Femur (tissue), 1 donor: ENCODE measurements at places on chromosomes 11 and 22.

GRCh38 chr22:46355369-46355995 lies 20.0 kb downstream of the TRMU start:
- DNase-seq, result peak; percentile 79

DNA sequence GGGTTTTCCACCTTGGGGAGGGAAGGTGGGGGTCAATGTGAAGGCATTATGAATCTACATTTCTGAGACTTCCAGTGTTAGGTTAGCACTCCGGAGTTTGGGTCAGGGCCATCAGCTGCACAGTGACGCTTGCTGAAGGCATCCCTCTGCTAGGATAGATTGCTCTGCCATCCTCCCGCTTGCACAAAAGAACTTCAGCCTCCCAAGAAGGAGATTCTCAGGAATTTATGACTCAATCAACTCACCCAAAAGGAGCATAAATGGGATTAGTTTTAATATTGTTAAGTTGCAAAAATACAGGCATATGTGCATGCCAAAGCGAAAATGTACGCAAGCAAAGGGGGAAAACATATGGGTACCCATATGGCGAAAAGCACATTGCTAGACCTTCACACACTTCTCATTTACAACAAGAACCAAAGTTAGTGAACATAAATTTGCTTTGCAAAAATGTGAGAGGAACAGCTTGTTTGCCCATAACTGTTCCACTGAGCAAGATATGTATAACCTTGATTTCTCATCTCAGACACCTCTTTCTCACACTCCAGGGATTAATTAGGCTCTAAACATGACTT lies 1013.0 kb downstream of the OPCML start:
- no peak for DNase-seq

GRCh38 chr11:7654195-7654705 lies 19.1 kb downstream of the CYB5R2 start:
- no peak for DNase-seq

GRCh38 chr11:125930076-125930450 lies 15.8 kb upstream of the VSIG10L2 start:
- no peak for DNase-seq

DNA sequence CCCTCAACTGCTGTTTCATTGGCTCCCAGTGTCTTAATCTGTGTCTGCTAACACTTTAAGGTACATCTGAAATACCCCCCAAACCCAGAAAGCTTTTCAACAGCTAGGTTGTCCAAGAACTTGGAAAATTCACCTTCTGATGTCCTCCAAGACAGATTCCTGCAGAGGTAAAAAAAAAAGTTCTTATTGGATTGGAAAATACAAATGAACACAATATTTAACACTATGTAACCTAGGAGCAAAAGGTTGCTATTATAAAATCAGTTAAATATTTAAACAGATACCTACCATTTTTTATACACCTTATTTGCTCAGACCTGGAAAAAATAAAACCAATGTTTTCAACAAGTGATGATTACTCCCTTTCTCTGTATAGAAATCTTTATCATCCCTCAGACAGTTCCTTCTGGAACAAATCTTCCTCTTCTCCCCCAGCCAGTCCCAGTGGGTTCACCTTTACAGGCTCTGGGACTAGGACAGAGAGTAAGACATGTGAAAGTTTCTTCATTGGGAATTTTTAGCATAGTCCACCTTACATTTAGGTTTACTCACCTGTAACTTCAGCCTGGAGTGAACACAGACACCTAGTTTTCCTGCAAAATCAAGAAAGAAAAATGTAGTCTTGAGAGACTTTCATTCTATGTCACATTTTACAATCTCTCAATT lies 13.3 kb upstream of the WDR74 start:
- no peak for DNase-seq
